NCI-H2171 (cell line): ENCODE measurements at places on chromosomes 13 and 19.
A peak's percentile ranks its signal among the peaks of the same experiment; 100 is the strongest.

DNA sequence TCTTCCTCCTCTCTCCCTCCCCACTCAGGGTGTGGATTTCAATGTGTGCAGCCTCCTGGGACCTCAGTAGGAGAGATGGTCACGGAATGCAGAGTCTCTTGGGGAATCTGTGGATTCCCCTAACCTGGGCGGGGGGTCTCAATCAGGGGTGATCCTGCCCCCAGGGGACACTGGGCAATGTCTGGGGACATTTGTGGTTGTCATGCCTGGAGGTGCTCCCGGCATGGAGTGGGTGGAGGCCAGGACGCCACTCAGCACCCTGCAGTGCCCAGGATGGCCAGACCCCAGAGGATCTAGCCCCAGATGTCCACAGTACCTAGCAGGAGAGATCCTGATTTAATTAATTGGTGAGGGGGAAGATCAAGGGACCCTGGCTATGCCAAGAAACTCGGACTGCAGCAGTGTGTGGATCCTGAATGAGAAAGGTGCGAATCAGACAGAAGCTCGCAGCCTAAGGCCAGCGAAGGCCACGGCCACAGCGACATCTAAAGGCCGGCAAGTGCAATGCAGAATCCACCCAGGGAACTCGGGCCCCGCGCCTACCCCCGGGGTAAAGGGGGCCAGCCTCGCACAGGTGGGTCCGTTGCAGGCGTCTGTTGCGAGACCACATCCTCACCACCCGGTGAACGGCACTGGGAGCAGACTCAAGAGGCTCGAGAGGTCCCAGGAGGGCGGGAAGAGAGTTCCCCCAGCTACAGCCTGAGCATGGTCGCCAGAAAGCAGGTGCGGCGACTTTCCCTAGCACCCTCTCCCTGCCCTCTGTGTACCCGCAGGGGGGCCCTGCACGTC, 88.8 kb downstream of the GNG7 start:
- no peak for DNase-seq

DNA sequence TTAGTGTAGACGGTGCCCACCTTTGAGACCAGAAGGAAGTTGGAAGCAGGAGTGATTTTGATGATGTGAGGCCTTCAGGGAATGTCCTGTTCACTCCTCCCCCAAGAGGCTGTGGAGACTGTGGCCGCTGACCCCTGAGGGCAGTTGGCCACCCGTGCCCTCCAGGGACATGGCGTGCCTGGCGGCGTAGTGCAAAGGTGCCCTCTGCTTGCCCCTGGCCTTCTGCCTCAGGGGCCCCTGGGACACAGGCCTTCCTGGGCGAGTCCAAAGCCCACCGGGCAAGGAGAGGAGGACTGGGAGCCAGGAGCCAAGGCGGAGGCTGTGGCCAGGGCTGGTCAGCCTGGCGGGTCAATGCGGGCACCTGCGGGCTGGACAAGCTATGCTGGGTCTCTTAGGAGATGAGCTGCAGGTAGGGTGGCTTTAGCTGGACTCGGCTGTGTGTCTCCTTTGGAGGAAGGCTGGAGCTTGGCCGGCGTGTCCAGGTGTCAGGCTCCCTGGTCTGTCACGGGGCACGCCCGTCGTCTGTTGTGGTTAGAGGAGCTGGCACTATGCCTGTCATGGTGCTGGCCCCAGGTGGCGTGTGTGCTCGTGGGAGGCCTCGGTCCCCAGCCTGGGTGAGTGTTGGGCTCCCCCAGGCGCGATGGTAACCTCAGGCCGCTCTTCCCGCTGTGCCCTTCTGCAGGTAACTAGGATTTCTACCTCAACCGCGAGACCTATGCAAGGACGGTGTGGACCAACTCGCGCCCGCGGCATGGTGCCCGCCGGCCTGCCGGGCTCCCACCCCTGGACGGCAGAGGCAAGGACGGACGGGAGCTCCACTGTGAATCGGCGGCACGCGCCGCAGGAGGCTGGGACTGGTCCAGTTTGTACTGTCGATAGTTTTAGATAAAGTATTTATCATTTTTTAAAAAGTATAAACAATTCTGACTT, 6.8 kb downstream of the PLEKHJ1 start:
- no peak for DNase-seq

GRCh38 chr19:45693106-45693788, 781 bp downstream of the QPCTL start:
- DNase-seq = peak; percentile 72

- no peak for DNase-seq
Observed at GRCh38 chr13:43787518-43787891, 733 bp upstream of the ENOX1 start.

GRCh38 chr13:33125821-33126570, 109.8 kb downstream of the KL start:
- DNase-seq = no peak

- no peak for DNase-seq
Observed at GRCh38 chr13:54287062-54287764, 1258.6 kb downstream of the OLFM4 start.

- DNase-seq = no peak
Observed at GRCh38 chr13:74708629-74709028, 574.4 kb upstream of the KLF12 start.

DNA sequence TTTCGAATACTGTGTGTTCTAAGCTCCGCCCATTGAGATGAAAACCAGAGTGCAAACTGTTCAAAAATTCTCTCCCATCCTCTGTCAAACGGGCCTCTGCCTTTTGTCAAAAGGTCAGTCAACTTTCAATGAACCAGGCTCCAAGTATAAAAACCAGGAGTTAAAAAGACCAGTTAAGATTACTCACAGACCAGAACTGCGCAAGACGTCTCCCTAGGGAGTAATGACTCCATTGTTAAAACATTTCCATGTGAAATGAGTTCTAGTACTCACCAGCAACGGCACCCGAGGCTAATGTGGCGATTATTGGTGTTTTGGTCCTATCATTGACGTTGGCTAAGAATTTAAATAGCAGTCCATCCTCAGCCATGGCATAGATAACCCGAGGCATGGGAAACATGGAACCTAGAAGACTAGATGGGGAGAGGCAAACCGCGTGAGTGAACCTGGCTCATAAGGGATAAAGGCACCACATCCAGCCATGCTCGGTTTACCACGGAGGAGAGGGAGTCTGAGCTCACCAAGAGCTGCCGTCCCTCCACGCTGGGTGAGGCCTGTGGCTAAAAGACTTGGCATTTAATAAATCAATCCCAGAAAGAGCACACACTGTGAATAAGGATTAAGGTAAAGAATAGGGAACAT, 73.3 kb downstream of the SLC7A1 start:
- no peak for DNase-seq

GRCh38 chr13:52600666-52601065, 41.6 kb upstream of the HNRNPA1L2 start:
- no peak for DNase-seq

- DNase-seq = no peak
Observed at GRCh38 chr19:52923778-52924593, 758 bp upstream of the ZNF888 start.

GRCh38 chr13:84121456-84121855, 239.2 kb upstream of the SLITRK1 start:
- DNase-seq = no peak

DNA sequence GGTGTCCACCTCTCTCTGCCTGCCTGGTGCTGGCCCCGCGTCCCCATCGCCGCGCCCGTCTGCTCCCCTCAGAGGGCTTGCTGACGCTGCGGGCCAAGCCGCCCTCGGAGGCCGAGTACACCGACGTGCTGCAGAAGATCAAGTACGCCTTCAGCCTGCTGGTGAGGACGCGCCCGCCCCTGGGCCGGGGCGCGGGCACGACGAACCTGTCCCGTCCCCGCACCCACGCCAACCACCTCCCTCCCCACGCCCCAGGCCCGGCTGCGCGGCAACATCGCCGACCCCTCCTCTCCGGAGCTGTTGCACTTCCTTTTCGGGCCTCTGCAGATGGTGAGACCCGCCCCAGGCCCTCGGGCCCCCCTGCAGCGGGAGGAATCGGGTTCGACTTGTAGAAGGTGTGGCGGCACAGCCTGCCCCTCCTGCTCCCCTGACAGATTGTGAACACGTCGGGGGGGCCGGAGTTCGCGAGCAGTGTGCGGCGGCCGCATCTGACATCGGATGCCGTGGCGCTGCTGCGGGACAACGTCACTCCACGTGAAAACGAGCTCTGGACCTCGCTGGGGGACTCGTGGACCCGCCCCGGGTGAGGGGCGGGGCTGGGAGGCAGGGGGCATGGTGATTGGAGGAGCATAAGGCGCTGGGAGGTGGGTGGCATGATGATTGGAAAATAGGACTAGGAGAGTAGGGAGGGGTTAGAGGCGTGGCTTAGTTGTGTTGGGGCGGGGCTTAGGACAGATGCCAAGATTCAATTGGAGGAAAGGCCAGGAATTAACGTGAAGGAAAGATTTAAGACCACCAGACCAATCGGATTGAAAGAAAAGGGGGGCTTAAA, 6.6 kb downstream of the EPS8L1 start:
- no peak for DNase-seq

DNA sequence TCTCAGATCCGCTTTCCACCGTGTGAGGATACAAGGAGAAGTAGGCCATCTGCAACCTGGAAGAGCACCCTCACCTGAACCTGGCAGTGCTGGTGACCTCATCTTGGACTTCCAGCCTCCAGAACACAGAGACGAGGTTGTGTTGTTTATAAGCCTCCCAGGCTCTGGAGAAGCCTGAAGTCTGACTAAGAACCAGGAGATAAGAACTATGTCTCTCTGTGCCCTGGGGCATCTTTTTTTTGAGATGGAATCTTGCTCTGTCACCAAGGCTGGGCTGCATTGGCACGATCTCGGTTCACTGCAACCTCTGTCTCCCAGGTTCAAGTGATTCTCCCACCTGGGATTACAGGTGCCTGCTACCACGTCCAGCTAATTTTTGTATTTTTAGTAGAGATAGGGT, 14.5 kb downstream of the FCGBP start:
- DNase-seq = no peak

- DNase-seq = no peak
Observed at GRCh38 chr13:31094331-31095015, 67.2 kb downstream of the HSPH1 start.

GRCh38 chr13:52348071-52348470, 57.9 kb downstream of the THSD1 start:
- no peak for DNase-seq

DNA sequence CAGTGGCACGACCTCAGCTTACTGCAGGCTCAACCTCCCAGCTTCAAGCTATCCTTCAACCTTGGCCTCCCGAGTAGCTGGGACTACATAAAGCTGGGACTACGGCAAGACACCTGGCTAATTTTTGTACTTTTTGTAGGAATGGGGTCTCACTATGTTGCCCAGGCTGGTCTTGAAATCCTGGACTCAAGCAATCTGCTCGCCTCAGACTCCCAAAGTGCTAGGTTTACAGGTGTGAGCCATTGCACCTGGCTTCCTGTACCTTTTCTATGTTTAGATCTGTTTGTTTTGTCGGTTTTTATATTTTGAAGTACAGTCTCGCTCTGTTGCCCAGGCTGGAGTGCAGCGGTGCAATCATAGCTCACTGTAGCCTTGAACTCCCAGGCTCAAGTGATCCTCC, 17.5 kb upstream of the TICAM1 start:
- DNase-seq = no peak

DNA sequence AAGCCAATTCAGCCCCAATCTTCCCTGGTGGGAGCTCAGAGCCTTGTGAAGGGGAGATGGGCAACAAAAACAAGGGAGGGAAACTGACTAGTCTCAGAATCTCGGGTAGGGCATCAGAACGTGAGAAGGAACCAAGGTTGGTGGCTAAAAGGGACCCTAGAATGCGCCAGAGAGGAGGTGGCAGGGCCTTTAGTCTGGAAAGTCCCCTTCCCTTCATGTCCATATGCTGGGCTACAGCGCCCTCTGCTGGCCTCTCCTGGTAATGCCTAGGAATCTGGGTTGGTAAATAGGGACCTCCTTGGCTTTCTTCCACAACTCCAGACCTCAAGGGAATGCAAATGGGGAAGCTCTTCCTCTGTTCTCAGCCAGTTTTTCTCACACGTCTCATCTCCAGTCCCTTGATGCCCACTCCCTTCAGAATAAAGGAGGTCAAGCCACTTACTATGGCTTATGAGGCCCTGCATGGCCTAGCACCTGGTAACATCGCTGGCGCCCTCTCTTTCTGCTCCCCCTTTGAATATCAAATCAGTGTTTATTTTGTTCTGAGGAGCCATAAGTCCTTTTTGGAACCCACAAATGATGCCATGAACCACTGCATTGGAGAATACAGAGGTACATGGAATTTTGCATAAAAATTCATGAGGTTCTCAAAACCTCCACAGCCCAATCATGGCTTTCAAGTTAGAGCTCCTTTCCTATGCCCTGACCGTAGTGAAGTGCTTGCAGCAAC, 1.4 kb upstream of the CCDC97 start:
- peak; percentile 64 for DNase-seq

DNA sequence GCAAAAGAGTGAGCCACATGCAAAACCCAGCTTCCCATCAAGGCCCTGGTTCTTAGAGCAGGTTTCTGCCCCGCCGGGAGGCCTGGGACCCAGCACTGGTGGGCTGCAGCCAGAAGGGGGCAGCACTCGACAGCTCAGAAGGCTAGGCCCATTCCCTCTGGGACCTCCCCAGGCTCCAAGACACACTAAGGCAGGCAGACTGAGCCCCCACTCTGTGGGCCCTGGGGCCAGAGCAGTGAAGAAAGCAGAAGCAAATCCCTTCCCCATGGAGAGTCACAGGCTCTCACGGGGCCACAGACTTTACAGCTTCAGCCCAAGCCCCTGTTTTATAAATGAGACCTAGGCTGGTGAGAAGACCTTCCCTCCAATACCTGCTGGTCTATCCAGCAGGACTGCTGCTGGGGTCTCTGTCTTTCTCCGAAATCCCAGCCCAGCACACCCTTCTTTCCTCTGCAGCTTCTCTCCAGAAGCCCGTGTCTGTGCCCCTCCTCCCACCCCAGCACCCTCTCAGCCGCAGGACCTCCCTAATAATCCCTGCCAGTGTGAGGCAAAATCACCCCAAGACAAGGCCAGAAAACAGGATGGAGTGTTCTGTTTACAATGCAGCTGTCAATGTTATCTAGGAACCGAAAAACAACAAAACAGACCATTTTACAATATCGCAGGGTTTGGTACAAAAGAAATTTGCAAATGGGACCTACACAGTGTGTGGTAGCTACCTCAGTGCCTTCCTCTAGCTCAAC, 109.3 kb downstream of the ABCC4 start:
- DNase-seq = peak; percentile 82

GRCh38 chr19:7224209-7224686, 70.0 kb downstream of the INSR start:
- DNase-seq = no peak
